Activated T-helper 1 cell treated with anti-CD3 and anti-CD28 coated beads, Interleukin-2, amount 50 U/mL, for 16 hours (primary cell): ENCODE measurements at places on chromosomes 3 and 15.

DNA sequence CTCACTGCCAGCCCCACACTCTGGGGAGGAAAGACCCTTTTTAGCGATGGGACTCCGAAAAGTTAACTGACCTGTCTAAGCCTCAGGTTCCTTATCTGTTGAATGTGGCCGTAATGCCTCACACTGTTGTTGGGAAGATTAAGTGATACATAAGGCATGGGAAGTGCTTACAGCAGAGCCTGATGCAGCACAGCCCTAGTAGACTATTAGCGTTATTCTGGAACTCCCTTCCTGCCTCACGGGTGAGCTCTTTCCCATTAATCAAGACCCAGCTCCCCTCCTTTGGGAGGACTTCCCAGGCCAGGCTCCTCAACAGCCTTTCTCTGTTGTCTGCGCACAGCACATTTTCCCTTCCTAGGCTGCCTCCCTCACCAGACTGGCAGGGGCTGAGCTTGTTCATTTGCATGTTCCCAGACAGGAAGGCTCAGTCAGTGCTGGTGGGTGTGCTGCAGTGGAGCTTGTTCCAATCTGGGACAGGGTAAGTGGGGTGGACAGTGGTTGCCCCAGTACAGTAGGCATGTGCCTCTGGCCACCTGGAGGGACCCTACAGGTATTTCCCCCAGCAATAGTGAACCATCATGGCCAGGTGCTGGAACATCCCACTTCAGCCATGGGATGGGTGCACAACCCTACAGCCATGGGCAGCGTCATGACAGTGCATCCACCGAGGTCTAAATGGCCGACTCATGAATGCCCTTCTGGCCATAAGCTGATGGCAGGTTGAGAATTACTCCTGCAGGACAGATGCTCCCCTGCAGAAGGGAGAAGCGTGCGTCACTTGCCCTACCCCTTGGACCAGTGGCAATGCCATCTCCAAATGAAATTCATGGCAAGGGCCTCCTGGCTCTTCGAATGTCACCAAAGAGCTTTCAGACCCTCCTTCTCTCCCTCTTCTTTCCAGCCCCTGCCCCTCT is 5.8 kb upstream of the PSTPIP1 start:
- DNase-seq, result no peak

DNA sequence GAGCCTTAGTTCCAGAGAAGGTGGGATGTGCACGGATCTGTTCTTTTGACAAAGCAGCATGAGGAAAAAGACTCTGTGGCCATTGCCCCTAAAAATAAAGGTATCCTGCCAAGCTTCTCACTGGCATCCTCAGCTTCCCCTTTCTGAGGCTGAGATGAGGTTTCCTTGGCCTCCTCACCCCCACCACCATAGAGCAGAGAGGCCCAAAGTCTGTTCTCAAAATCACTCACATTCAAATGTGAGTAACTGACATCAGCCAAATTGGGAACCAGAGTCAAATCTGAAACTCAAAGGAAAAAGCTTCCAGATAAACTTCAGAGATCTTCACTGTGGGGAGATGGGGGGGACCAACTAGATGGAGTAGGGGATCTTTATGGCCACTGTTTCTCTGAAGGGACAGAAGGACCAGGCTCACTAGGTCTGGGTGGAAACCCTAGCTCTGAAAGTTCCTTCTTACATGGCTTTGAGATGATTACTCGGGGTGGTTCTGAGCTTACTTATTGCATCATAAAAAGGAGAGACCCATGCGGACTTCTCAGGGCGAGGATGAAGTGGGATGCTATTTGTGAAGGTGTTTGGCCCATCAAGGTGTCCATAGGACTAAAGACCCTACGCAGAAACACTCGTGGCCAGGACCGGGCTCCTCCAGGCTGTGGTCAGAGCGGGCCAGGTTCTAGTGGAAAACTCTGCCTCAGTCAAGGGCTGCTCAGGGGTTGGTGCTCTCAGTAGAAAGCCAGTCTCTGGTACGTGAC is 61.5 kb upstream of the MEF2A start:
- no peak for DNase-seq

DNA sequence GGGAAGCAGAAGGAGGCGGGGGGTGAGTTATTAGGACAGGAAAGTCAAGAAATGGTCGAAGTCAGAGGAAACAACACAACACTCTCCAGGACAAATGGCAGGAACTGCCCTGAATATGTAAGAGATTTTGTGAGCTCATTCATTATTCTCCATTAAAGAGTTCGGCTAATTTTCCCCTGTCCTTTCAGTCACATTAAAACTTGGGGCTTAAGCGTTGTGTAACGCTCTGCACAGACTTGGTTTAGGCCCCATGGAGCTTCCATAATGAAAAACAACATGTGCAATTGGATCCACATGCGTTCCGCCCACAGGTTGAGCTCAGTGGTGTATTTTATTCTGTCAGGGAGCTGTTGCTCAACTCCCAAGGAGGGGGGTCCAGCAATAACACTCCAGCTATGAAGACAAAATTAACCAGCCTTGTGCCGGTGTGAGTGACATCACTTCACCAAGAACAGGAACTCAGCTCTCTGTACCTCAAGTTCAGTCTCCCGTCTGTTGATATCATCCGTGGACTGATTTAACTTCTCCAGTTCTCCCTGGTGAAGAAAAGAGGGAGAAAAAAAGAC is 2.3 kb downstream of the SH3BP5 start:
- no peak for DNase-seq

GRCh38 chr15:71658036-71658435 is 152.3 kb upstream of the NR2E3 start:
- DNase-seq, result no peak

DNA sequence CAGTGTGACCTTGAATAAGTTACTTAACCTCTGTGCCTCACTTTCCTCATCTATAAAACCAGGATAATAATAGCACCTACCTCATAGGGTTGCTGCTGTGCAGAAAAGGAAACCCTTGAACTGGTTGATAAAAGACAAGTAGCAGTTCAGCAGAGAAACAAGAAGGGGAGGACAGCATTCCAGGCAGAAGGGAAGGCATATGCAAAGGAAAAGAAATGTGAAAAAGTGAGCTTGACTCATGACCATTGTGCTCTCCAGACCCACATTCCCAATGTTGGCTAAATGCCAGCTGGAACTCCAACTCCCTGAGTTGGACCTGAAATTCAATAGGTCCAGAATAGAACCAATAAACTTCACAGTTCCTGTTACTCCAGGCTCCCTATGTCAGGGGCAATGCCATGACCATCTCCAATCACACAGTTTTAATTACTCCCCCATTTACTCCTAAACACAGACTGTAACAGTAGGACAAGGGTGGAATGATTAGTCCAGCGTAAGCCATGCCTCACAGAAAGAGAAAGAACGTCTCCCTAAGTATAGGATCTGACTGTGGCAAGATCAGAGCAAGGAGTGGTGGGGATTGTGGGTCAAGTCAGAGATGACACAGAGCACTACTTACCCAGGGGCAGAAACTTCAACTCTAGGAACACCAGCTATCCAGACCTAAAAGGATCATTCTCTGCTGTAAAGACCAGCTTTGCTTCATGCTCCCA is 26.9 kb downstream of the PRKAR2A start:
- no peak for DNase-seq
